ENCODE measurements at places on chromosomes 12 and 14.

DNA sequence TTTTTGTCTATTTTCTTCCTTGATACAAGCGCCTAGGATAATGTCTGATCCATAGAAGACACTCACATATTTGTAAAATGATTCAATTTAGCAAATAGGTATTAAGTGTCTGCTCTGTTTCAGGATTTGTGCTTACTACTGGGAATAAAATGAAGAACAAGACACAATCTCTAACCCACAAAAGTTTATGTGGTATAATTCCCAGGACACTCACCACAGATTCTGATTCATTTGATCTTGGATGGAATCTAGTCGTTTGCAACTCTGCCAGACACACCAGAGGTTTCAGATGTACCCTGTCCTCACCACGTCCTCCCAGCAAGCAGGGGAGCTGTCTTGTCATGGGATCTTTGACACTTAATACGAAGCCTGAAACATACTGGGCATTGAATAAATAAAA is 208.3 kb downstream of the LRIG3 start:
- DNase-seq = no peak

DNA sequence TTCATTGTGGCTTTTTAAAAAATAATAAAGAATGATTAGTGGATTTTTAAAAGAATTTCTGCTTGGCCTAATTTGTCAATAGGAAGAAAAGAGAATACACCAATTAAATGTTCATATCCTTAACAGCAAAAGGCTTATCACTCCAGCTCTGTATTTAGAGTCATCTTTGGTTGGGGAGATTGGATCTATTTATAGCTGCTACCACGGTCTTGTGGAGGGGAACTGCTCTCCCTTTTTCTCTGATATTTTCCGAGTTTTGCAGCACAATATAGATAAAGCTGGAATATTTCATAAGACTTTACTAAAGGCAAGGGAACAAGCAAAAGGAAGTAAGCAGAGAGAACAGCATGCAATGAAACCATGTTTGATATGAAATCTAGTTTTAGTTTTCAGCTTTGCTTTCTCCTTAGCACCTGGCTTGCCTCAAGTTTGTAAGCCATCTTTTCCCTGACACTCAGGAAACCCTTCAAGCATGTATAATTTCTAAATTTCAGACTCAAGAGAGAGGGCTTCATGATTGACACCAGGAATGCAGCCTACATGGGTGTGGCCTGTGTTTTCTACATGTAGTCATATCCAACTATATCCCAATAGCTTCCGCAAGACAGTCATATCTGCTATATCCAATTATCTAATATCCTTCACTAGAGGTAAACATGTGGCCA is 35.2 kb downstream of the BRMS1L start:
- no peak for DNase-seq

DNA sequence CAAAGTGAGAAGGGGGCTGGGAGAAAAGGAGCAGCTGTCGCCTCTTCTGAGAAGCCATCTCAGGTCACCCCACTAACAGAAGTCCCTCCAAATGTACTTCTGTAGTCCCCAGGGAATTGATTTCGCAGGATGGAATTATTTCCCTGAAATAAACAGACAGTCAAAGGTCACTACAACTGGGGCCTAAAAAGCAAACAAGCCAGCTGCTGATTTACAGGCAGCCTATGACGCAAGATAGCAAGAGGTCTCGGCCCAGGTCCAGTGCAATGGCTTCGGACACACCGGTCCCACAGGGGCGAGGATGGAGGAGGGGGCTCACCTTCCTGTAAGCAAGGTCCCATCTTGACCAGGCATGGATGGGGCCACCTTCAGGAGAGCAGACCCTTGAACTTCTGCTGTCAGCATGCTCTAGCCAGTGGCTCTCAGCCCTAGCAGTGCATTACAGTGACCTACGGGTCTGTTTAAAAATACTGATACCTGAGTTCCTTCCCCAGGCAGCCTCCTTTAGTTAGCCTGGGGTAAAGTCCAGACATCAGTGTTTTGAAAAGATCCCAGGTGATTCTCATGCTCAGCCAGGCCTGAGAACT is 18.1 kb downstream of the NUAK1 start:
- DNase-seq = no peak

DNA sequence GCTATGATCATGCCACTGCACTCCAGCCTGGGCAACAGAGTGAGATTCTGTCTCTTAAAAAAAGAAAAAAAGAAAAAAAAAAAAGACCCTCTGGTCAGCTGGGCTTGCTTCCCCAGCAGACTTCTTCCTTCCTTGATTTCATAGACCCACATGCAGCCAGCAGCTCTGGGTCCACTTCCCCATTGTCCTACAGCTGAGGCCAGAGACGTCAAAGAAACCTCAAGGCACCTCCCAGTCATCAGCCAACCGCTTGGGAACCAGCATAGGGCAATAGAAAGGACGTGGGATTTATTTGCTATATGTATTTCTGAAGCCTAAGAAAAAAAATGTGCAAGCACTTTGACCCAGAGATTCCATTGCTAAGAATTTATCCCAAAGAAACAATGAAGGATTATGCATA is 35.4 kb upstream of the SPPL3 start:
- DNase-seq = no peak

GRCh38 chr14:67950386-67950785 is 130.8 kb downstream of the RAD51B start:
- DNase-seq = no peak

DNA sequence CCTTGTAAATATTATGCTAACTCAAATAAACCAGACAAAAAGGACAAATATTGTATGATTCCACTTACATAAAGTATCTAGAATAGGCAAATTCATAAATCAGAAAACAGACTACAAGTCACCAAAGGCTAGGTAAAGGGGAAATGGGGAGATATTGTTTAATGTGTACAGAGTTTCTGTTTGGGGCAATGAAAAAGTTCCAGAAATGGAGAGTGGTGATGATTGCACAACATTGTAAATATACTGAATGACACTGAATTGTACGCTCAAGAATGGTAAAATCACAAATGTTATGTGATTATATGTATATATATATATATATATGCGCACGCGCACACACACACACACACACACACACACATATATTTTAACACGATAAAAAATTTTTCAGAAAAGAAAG is 182.5 kb downstream of the SLC2A13 start:
- DNase-seq = no peak

GRCh38 chr14:24595073-24595808 is 14.2 kb downstream of the GZMH start:
- no peak for DNase-seq

GRCh38 chr12:88996200-88996788 is 356.0 kb downstream of the DUSP6 start:
- no peak for DNase-seq

DNA sequence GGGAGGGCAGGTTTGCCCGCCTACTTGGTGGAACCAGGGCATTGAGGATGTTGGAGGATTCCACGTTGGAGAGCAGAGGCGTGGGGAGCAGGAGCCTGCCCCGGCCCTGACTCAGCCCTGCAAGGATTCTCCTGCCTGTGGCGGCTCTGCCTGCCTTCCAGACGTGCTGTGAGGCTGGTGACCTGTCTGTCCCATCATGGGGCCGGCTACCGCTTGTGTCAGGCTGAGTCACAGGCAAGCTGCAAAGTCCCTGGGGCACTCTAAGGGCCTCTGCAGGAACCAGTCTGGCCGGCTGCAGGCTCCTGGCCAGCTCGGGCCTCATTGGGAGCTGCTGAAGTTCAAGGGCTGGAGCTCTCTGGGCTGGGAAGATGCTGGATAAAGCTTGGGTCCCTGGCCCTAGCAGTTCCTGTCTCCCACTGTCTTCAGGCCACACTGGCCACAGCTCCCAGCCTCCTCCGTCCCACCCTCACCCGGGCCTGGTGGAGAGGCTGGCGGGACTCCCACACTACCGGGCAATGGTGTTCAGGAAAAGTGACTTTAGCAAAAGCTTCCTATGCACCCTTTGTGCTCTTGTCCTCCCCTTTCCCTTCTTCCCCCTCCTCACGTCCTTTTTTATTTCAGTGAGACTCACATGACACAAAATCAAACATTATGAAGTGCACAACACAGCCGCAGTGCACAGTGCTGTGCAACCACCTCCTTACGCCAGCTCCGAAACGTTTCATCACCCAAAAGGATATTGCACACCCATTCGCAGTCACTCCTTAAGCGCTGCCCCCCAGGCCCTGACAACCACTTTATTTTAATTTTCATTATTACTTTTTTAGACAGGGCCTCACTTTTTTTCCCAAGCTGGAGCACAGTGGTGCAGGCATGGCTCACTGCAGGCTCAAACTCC is 22.0 kb upstream of the ULK1 start:
- no peak for DNase-seq

GRCh38 chr14:100654814-100655740 is 67.9 kb upstream of the BEGAIN start:
- no peak for DNase-seq

- no peak for DNase-seq
Measured at GRCh38 chr12:50217202-50217601, 50.0 kb upstream of the CERS5 start.

- no peak for DNase-seq
Measured at GRCh38 chr12:117936722-117937484, 31.9 kb downstream of the KSR2 start.

DNA sequence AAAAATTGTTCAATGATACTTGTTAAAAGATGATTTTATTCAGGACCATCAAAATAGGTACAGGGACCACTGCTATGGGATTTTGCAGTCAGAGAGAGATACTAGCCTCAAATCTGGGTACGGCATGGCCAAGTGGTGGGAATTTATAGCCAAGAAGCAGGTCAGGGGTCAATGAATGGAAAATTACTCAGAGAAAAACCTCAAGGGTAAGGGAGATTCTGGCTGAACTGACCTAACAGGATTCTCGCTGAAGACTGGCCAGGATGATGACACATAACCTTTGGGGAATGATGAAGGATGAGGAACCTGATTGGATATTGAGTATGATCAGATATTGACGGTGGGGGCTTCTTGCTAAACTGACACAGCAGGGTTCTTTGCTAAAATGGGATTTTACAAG is 32.7 kb downstream of the DEPDC4 start:
- DNase-seq = no peak

GRCh38 chr14:68574461-68574860 is 218.4 kb downstream of the ZFP36L1 start:
- no peak for DNase-seq

- no peak for DNase-seq
Measured at GRCh38 chr14:71362282-71362681, 455.0 kb downstream of the PCNX1 start.

DNA sequence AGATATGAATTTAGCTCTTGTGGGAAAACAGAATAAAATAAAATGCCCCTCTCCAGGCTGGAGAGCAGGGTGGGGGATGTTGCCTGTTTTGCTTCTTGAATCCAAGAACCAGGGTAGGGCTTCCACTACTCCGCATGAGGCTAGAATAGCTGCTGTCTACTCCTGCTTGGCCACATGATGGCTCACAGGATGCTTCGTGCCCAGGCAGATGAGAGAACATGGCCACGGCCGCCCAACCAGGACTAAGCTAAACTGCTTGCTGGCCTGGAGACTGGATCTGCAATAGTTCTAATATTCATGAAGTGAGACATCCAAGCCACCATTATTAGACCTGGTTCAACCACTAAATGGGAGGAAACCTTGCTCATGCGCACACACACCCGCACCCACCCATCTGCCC is 122.2 kb upstream of the METAP2 start:
- no peak for DNase-seq

- DNase-seq = no peak
Measured at GRCh38 chr12:50803230-50803875, 39.4 kb upstream of the TMPRSS12 start.

DNA sequence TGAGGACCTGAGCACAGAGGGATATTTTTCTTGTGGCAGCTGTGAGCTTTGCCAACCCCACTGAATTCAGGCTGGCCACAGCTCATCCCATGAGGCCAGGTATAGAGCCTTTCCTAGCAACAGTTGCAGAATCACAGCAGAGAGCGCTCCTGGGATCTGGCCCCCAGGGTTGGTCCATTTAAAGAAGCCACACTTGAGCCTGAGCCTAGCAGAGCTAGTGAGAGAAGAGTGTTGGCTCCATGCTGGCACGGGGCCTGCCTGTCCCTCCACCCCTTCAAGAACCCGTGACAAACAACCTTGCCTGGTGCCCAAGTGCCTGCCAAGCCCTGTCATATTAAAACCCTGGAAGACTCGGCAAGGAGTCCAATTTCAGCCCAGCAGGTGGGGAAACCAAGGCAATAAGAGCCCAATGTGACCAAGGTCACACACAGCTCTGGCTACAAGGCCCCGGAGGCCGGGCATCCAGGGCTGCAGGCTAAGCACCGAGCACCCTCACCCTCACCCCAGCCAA is 91.6 kb downstream of the LRRC74A start:
- DNase-seq = no peak

DNA sequence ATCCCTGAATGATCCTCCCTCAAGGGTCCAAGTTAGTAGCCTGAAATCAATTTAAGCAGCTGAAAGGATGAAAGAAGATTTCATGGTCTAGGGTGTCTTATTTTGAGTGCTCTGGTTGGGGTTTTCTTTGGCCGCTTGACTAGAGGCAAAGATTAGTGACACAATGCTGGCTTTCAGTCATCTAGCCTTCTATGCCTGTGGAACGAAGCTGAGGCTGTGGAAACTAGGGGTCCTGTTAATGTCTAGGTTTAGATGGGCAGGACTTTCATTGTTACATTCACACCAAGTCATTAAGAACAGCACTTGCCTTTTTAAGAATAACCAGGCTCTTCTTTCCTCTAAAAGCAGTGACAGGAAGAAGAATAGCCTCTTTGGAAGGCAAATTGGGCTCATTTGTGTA is 253.8 kb upstream of the E2F7 start:
- DNase-seq = no peak

- no peak for DNase-seq
Measured at GRCh38 chr12:17841496-17841895, 248.5 kb downstream of the RERGL start.

DNA sequence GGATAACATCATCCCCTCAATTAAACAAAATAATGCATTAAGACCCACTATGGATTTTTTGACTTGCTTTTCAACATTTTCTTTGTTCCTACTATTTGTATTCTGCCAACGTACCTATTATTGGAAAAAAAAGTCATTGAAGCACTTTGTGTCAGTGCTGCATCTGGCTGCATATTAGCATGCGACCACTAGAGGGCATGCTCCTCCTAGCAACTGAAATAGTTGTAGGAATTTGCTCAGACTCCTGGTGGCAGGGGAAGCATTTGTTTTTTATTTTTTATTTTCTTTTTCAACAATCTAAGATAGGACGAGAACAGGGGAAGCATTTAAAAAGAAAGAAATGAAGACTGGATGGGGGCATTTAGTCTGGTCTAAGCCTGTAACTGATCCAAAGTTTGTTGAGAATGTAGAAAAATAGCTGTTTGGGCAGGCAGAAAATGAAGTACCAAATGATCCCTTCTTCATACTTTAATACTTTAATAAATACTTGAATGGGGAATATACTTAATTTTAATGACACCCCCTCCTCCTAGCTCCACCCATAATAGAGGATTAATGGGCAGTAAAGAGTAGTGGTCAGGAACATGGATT is 14.5 kb upstream of the CLEC4A start:
- peak; percentile 45 for DNase-seq

GRCh38 chr12:52018433-52019112 is 11.8 kb downstream of the TAMALIN start:
- DNase-seq = no peak

- no peak for DNase-seq
Measured at GRCh38 chr12:15209782-15210181, 11.4 kb downstream of the RERG start.

- no peak for DNase-seq
Measured at GRCh38 chr12:15230137-15230536, 8.9 kb upstream of the RERG start.

Data from activated B cell treated with CpG ODN at 0.5 μM for 24 hours (primary cell).